WERI-Rb-1 (cell line): ENCODE measurements at places on chromosomes 1 and 21.

DNA sequence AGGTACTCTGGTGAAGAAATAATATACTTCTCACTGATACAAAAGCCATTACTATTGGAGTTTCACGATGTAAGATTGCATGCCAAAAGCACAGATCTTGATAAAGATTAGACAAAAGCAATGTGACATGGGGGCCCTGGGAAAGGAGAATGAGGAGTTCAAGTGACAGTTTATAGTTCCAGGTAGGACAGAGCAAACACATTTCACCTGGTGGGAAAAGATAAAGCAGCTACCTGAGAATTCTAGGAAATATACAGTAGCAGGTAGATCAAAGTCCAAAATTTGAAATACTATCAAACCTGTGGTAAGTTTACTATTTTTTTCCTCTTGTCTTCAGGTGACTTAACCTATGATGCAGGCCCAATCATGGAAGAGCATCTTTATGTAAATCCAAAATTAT is 8.0 kb downstream of the OR2G3 start:
- no peak for DNase-seq

GRCh38 chr21:32316361-32317215 is 17.9 kb downstream of the MRAP start:
- DNase-seq = no peak

DNA sequence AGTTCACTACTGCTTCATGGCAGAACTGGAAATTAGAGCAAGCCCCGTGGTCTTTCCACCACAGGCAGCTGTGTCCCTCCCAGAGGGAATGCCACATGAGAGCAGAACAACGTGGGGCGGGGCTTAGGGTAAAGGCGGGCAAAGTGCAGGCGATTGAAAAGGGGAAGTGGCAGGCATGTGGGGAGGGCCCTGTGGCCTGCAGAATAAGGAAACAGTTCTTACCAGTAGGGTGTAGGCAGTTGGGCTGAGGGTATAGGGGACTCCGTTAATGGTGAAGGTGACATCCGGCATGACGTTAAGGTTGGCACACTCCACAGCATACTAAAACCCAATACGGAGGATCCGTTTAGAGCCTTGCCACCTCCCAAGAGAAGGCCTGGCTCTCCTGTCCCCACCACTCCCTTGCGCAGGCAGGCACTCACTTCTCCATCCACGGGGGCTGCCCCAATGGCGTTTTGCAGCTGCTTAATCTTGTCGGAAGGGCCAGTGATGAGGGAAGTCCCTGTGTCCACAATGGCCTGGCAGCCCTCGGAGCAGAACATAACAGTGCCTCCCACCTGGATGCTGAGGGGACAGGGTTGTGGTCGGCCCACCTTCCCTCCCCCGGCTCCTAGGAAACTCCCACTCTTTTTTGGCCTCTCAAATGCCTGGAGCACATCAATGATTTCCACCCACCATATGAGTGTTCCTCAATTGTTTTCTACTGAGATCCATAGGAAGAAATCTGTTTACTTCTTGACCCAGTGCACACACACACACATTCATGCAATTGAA is 9.1 kb upstream of the RAB7B start:
- peak; percentile 29 for DNase-seq

DNA sequence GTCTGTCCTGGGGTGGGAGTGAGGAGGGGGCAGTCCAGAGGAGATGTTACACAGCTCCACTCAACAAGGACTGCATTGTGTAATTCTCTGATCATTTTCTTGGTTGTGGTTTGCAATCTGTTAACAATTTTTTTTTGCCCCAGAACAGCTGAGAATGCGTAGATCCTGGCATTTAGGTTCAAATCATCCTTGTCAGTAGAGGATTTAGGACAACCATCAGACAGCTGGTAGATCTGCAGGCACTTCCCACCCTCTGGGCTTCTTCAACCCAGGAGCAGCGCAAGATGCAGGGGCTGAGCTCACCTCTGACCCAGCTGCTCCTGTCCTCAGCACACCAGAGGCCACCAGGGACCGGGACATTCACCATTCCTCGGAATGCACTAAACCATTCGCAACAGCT is 13.5 kb downstream of the BCAR3 start:
- no peak for DNase-seq

- no peak for DNase-seq
These were observed 502.5 kb upstream of the ADGRL2 start for GRCh38 chr1:81298266-81298665.

DNA sequence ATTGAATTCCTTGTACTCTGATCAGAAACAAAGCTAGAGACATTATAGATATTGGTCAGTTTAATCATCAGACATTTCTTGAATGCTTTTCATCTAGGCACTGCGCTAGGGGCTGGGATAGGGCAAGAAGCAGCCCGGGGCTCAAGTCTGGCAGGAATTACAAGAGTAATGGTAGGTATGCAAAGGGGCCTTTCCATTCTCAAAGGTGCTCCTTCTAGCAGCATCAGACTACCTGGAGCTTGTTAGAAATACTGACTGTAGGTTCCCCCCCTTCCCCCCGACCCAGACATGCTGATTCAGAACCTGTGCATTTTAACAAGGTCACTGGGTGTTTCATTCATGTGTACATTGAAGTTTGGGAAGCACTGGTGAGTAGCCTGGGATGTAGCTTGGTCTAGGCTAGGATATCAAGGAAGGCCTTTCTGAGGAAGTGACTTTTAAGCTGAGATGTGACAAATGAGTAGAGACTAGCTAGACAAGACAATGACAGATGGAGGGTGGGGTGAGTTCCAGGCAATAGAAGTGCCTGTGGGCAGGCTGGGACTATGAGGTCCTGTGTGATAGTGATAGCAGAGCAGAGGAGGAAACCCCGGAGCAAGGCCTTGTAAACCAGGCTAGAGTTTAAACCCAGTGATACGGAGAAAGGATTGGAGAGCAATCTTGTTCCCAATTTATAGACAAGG is 26.3 kb downstream of the NFASC start:
- no peak for DNase-seq

DNA sequence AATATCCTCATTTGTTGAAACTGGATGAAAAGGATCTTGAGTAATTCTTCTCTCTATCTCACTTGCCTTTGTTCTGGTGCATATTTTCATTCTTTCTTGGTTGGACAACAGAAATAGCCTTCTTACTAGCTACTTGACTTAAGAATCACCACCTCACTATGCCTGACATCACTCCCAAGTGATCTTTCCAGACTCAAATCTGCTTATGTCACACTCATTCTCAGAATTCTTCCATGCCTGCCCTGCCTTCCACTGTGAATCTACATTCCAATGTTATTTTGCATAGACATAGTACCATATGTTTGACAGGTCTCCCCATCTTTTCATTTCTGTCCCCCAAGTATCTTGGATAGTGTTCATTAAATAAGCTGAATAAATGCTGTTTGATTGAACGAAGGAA is 78.5 kb upstream of the DPYD start:
- DNase-seq = no peak

GRCh38 chr1:30331415-30332065 is 391.8 kb downstream of the MATN1 start:
- no peak for DNase-seq

DNA sequence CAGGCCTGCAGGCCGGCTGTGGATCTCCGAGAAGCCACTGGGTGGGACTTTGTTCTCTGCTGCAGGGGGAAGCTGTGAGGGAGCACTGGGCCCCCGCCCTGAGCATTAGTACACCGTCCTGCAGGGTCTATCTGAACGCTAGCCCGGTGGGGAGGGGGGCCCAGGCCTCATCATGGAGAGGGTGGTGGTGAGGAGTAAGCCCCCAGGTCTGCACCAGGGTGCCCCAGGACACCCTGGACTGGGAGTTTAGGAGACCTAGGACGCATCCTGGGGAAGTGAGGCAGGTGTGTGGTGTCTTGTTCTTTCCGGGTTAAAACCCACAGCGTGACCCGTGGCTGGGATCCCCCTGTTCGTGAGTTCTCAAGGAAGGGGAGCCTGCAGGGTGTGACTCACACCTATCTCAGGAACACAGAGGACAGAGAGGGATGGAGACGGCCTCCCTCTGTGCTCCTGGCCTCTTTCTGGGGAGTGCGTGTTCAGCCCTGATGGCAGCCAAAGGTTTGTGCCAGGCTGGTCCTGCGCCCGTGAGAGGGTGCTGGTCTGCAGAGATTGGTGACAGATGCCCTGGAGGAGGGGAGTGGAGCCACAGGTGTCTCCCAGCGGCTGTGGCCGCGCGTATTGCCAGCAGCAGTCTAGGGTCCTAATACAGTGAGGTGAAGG is 44.8 kb downstream of the AGPAT3 start:
- no peak for DNase-seq

GRCh38 chr1:87869567-87869966 is 540.9 kb downstream of the LMO4 start:
- no peak for DNase-seq

- no peak for DNase-seq
These were observed 14.0 kb upstream of the ZNF697 start for GRCh38 chr1:119662034-119662437.

GRCh38 chr1:95982711-95983110 is 738.9 kb upstream of the PTBP2 start:
- DNase-seq = no peak

- no peak for DNase-seq
These were observed 39.6 kb downstream of the ASPM start for GRCh38 chr1:197106869-197107268.

DNA sequence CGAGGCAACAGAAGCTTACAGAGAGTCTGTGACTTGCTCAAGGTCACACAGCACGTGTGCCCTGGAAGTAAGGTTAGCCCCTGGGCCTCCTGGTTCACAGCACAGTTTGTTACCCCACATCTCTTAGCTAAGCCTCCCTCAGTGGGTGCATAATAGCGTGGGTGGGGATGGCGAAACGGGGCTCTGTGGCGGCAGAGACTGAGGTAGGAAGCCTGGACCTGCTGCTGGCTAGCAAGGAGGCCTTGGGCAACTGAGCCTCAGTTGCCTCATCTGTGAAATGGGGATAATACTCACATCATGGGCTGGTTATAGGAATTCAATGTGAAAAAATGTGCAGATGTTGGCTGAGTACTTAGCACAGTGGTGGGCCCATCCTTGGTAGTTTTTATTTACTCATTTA is 596 bp downstream of the PADI4 start:
- DNase-seq = no peak

DNA sequence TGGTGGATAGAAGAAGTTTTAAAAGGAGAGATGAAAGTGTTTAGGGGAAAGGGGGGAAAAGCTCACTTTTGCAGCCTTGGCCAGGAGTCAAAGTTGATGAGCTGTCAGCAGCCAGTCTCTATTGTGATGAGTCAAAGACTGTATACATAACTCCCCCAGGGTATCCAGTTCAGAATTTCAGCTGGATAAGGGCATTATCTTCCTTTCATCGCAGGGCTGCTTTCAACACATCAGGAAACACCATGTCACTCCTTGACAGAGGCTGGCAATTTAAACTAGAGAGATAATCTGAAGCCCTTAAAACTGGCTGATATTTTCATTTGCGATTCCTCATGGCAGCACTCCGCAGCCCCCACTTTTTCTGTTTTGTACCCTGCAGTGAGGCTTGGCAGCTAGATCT is 328.5 kb downstream of the TBX15 start:
- no peak for DNase-seq

- DNase-seq = no peak
These were observed 12.5 kb upstream of the WNT2B start for GRCh38 chr1:112496290-112496689.

DNA sequence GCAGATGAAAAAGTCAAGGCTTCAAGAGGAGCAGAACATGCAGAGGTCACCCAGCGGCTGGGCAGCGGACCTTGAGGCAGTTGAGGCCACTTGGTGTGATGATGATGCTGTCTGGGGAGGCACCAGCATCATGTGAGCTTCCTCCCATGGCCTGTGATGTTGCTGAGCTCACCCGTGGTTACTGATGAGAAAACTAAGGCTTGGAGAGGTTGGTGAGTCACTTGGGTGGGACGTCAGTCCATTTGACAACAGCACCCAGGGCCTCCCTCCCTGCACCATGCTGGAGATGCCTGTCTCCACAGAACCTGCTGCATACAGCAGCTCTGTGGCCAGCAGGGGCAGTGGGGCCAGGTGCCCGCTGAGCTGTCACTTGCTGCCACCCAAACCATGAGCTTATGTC is 146.8 kb downstream of the NPHP4 start:
- no peak for DNase-seq

GRCh38 chr1:28954126-28954726 is 39.9 kb downstream of the EPB41 start:
- DNase-seq = no peak

GRCh38 chr1:150180474-150180873 is 30.8 kb downstream of the PLEKHO1 start:
- DNase-seq = no peak

GRCh38 chr1:29371332-29371731 is 135.0 kb downstream of the PTPRU start:
- no peak for DNase-seq

- DNase-seq = no peak
These were observed 79.6 kb upstream of the AK4 start for GRCh38 chr1:65068202-65069010.

DNA sequence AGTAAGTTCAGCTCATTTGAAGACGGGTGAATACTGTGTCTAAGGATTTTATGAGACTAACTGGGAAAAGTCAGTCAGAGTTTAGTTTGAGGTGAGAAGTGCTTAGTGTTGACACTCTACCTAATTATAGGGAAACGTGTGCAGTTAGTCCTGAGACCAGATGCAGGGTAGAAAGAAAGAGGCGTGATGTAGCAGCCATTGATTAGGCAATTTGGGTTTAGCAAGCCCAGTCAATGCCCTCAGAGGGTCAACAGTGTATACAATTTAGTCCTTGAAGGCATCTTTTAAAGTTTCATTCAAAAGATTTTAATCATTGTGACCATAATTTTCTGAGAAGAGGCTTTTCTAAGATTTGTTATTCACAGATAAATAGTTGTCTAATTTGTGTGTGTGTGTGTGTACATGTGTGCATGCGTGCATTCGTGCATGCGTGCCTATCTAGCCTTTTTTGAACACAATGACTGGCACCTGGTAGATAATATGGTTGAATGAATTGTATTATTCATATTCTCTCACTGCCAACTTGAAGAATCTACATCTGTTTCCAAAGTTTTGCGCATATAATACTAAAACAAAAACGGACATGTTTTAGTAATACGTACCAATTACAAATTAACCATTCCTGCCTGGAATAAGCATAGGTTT is 332.9 kb downstream of the SRGAP2C start:
- DNase-seq = no peak

- no peak for DNase-seq
These were observed 699 bp downstream of the ECHDC2 start for GRCh38 chr1:52920791-52921291.

DNA sequence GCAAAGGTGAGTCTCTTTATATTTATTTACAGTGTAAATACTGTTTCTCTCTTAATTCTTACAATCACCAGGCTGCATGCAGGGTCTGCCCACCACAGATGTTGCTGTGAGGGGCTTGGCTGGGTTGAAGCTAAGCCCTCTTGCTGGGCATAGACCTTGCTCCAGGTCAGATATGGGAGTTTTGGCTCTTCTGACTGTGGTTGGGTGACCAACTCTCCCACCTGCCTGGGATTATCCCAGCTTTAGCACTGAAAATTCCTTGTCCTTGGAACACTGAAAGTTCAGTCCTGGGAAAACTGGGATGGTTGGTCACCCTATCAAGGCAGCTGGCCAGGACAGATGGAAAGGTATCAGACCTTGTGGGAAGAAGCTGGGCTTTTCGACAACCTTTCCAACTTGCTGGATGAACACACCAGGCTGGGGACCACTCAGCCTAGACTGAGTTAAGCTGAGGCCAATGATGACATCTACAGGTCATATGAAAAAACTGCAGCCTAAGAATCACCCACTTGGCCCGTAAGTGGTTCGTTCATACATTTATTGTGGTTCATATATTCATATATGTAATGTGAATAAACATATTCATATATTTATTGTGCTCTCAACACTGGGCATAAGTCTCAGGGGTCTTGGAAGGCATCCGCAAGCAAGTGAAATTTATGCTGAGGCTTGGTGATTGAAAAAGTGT is 26.6 kb upstream of the HPDL start:
- peak; percentile 59 for DNase-seq

- no peak for DNase-seq
These were observed 17.9 kb upstream of the CLCA1 start for GRCh38 chr1:86450847-86451246.
